ENCODE measurements at places on chromosomes 1 and 21.

GRCh38 chr1:214427871-214428277 lies 123.5 kb downstream of the PTPN14 start:
- peak; percentile 90 for DNase-seq

DNA sequence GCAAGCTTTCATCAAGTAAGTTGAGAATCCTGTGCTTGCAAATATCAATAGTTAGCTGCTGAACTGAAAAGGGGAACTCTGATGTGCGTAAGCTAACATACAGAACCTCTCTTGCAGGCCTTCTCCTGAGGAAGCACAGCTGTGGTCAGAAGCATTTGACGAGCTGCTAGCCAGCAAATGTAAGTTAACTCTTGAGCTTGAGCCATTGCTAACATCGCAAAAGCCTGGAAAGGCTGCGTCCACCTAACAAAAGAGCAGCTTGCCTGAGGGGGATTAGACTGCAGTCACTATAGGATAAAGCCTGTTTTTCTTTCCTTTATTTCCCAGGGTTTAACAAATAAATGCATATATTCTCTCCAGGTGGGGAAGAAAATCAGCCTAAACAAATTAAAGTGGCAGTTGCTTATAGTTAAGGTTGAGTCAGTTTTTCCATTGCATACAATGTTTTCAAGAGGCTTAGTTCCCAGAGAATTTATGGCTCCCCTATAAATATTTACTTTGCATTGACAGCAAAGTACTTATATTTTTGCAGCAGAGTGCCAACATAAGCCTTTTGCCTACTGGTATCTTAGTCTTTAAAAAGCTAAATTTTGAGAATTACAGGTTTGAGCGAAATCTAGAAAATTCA lies 1.5 kb downstream of the RGS2 start:
- DNase-seq: peak; percentile 55

DNA sequence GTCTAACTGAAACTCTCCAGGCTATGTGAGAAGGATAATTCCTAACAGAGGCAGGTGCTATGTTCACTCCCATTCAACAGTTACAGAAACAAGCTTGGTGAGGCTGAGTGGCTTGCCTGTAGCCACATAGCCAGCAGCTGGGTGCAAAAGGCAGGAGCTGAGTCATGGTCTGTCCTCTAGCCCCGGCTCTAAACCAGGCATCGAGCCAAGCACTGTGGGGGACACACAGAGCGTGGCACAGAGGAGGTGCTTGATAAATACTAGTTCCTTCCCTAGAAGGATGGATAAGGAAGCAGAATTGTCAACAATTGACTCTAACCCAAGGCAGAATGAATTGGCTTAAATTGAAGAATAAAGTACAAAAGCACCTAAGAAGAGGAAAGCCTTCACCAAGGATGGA lies 10.4 kb upstream of the KCNA2 start:
- peak; percentile 61 for DNase-seq

- DNase-seq: peak; percentile 80
These were observed 2.5 kb downstream of the LBR start for GRCh38 chr1:225425201-225425786.

DNA sequence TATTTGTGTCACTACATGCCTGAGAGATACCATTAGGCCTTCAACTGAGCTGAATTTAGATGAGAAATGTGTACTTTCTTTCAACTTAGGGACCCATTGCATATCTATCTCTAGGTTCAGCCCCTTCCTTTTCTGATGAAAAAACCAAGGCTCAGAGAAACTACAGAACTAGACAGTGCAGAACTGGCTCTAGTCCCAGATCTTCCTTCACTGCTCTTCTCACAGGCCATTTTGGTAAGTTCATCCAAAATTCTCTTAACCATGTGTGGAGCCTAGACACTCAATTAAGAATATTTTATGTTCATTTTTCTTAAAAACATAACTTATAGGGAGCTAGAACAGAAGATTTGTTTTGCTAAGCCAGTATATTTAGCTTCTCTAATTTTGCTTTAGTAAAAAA lies 128.9 kb downstream of the ASTN1 start:
- no peak for DNase-seq

DNA sequence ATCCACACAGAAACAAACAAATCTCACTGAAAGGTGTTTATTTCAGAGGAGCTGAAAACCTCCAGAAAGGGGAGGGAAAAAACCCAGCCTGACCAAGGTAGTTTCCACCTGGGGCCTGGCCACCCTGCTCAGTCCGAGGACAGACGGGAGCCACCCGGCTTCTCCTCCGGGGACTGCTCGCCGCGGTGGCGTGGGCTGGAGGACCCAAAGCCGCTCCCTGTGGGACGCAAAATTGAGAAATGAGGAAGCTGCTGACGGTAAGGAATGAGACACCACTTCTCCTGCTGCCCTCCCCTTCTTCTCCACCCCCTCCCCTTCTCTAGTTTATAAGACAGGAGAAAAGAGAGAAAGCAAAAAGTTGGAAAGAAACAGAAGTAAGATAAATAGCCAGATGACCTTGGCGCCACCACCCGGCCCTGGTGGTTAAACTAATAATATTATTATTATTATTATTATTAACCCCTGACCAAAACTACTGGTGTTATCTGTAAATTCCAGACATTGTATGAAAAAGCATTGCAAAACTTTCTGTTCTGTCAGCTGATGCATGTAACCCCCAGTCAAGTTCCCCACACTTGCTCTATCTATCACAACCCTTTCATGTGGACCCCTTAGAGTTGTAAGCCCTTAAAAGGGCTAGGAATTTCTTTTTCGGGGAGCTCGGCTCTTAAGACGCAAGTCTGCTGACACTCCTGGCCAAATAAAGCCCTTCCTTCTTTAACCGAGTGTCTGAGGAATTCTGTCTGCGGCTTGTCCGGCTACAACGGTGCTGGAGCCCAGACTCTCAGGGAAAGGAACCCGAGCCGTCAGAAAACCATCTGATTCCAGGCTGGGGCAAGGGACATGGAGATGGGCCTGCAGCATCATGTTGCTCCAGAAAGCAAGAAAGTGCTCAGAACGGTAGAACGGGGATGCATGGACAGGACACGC lies 12.5 kb downstream of the ITGB2 start:
- no peak for DNase-seq

GRCh38 chr1:164912290-164912689 lies 353.3 kb downstream of the PBX1 start:
- no peak for DNase-seq

DNA sequence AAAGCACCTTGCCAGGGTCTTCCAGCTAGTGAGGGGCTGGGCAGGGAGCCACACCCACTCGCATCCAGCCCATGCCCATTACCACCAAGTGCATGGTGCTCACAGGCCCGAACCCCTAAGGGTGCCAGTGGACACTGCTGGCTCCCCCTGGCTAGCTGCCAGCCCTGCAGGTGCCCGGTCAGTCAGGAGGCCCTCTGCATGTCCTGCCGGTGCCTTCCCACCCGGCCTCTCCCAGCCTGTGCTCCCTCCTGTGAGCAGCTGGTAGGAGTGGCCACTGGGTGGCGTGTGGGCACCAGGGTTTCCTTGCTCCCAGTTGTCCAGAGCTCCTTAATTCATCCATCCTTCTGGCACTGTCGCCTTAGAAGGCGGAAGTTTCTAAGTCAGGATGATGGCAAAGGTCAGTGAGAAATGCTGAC lies 33.4 kb downstream of the QSOX1 start:
- peak; percentile 88 for DNase-seq

- DNase-seq: no peak
These were observed 18.0 kb downstream of the INKA2 start for GRCh38 chr1:111720977-111721786.

GRCh38 chr1:55170426-55170825 lies 44.7 kb downstream of the USP24 start:
- DNase-seq: no peak

- DNase-seq: no peak
These were observed 24.8 kb upstream of the NMNAT2 start for GRCh38 chr1:183443011-183443410.

GRCh38 chr21:44880405-44881197 lies 7.1 kb upstream of the PTTG1IP start:
- DNase-seq: no peak

GRCh38 chr21:15062606-15062965 lies 2.2 kb downstream of the NRIP1 start:
- DNase-seq: no peak

GRCh38 chr1:176682830-176683535 lies 220.0 kb downstream of the PAPPA2 start:
- DNase-seq: no peak

DNA sequence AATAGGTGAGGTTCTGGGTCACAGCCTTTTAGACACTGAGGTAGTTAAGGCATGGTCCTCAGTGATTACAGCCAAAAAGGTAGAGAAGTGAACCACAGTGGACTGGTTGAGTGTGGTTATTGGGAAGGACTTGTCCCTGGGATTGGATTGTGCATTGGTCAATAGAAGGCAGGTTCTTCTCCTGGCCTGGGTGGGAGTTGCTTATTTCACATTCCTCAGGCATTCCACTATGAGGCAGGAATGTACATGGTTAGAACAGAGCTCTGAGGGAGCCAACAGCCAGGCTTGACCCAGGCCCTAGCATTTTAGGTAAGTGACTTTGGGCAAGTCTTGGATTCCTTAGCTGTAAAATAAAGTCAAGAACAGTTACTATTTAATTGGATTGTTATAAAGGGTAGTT lies 97.9 kb upstream of the MARK1 start:
- peak; percentile 91 for DNase-seq

DNA sequence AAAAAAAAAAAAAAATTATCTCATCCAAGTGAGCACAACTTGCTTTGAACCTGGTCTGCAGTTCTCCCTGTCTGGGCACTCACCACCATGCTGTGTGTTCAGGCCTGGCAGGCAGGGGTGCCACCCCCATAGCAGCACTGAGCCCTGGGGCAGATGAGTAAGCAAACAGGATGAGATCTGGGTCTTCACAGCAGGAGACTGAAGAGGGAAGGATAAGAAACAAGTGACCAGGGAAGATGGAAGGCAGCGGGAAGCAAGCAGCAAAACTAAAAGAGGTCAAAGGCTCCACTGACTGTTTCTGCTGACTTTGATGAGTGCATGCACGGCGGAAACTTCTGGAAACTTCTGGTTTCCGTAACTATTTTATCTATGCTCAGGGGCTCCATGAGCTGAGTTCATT lies 133.5 kb upstream of the SOD1 start:
- DNase-seq: peak; percentile 80

- DNase-seq: peak; percentile 96
These were observed 23.6 kb downstream of the ATP2B4 start for GRCh38 chr1:203649999-203650836.

- peak; percentile 74 for DNase-seq
These were observed 29.4 kb upstream of the TMPRSS2 start for GRCh38 chr21:41537356-41537755.

GRCh38 chr1:218464871-218465270 lies 119.7 kb downstream of the TGFB2 start:
- no peak for DNase-seq

DNA sequence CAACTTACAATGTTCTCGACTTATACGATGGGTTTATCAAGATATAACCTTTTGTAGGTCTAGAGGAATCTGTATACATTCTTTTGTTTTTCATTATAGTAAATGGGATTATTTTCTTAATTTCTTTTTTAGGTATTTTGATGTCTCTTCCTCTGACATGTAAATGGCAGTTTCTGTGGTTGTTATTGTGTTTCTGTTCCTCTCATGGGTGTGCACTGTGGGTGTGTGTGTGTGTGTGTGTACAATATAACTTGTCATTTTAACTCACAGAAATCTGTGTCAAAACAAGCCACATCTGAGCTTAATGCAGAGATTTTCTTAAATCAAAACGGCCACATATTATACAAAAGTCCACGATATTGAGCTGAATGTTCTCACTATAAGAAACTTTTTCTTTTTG lies 1300.8 kb upstream of the B3GALT2 start:
- DNase-seq: no peak

GRCh38 chr1:202230061-202230938 lies 36.7 kb downstream of the LGR6 start:
- DNase-seq: no peak

DNA sequence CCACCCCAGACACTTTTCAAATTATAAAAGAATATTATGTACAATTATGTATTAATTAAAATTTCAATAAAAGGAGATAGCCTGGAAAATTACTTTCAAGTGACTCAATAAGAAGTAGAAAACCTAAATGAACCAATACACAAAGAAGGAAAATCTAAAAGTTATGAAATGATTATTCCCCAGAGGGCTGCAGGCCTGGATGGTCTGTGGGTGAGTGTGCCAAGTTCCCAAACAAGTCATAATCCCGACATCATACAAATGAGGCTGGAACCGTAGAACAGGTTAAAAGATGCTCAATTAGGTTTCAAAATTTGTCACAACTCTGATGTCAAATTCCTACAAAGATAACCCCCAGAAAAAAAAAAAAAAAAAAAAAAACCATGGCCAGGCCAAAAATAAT lies 12.7 kb downstream of the SPATC1L start:
- DNase-seq: no peak

DNA sequence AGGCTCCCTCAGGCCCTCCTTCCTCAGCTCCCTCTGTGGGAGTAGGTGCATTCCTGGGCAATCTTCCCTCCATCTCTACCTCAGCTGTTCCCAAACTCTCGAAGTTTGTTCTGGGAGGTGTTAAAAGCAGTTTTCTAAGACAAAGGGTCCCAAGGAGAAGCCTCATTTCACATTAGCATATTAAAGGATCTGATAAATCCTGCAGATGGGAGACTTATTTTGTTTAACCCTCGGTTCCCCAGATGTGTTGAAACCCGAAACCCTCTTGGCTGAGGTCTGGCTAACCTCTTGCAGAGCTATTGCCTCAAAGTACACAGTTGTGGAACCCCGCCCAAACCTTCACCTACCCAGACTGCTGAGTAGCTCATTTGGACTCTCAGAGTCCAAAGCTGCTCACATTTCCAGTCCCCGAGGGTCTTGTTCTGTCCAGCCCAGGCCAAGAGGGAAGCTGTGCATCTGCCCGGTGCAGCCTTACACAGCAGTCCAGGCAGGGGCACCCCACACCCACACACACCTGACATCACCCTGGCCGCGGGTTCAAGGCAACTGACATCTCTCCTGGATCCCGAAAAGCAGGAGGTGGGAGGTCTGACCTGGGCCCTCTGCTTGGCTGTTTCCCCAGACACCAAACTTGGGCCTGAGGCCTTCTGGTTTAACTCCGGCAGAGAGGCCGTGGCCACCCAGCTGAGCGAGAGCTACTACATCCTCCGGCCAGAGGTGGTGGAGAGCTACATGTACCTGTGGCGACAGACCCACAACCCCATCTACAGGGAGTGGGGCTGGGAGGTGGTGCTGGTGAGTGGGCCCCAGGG lies 19.5 kb upstream of the SELENON start:
- DNase-seq: peak; percentile 77

DNA sequence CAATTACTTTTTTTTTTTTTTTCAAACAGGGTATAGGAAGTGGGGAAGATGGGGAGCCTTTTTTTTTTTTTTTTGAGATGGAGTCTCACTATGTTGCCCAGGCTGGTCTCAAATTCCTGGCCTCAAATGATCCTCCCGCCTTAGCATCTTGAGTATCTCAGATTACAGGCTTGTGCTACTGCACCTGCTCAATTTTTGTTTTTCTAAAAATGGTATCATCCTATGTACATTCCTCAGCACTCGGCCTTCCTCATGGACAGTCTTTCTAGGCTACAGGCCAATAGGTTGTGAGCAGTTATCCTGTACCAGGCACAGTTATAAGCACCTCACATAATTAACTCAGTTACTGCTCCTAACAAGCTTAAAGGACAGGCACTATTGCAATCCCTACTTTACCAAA lies 132.1 kb upstream of the EDN2 start:
- peak; percentile 20 for DNase-seq
